ENCODE measurements at places on chromosomes 7 and 10.

- DNase-seq = peak; percentile 11
Observed at GRCh38 chr10:6445671-6446316, 134.3 kb downstream of the PRKCQ start.

DNA sequence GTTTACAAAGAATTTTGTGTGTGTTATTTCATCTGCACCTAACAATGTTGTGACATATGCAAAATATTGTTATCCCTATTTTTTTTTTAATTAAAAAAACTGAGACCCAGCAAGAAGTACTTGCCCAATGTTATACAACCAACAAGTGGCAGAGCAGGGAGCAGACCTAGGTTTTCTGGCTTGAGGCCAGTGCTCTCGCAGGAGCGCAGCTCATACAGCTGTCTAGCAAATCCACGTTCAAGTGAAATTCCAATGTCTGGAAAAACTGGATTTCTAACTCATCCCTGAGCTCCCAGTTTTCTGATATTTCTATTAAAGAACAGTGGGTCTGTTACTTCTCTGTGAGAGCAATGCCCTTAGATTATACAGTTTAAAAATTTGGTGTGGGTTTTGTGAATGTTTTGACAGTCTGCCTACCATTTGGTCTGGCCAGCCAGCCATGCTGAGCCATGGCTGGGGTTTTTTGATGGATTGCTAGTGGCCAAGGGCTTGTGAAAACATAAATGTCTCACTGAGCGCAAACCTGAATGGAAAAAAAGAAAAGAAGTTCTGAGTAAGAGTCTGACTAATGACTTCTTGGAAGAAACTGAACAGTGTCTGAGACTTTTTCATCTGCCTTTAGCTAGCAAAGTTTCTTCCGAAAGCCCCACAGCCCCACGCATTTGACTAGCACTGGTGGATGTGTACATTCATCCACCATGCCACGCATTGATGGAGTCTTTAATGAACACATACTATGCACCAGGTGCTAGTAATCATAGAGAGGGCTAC lies 15.4 kb upstream of the PRF1 start:
- DNase-seq = no peak

GRCh38 chr10:13421382-13421917 lies 73.4 kb upstream of the SEPHS1 start:
- DNase-seq = no peak

DNA sequence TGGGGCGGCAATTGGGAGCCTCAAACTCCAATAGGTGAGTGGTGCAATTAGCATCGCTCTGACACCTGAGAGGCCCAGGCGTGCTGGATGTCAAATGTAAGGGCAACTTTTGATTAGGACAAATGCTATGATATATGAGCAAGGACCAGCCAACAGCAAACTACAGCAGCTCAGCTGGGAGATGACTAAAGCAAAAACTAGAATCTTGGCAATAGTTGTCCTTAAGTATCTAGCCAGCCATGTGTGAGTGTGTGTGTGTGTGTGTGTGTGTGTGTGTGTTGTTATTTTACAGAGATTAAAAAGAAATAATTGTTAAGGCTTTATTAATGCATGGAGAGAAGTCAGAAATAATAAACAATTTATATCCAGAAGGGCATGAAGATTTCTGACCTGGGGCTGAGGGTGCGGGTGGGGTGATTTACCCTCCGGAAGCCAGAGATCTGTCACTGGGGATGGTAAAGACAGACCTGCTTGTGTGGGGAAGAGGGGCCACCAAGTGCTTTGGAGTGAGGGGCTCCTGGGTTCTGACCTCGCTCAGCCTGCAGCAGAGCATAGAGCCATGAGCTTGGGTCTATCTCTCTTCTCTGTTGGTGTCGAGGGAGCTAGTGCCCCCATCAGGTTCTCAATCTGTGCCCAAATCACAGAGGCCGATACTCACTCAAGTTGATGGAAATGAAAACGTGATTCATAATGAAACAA lies 77.3 kb downstream of the EMX2 start:
- DNase-seq = no peak

GRCh38 chr10:34996843-34997242 lies 93.3 kb downstream of the CUL2 start:
- DNase-seq = no peak

DNA sequence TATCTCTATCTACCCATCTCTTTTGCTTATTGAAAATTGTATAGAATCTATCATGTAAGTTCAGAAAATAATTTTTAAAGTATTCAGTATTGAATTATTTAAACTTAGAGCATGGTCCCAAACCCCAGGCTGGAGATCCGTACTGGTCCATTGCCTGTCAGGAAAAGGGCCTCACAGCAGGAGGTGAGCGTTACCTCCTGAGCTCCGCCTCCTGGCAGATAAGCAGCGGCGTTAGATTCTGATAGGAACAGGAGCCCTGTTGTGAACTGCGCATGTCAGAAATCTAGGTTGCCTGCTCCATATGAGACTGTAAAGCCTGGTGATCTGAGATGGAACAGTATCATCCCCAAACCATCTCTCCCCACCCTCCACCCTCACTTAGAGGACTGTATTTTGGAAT lies 266.0 kb upstream of the CNTNAP2 start:
- DNase-seq = no peak

- DNase-seq = no peak
Observed at GRCh38 chr10:132929953-132930548, 12.3 kb downstream of the CFAP46 start.

- no peak for DNase-seq
Observed at GRCh38 chr7:156585025-156585648, 55.4 kb upstream of the RNF32 start.

DNA sequence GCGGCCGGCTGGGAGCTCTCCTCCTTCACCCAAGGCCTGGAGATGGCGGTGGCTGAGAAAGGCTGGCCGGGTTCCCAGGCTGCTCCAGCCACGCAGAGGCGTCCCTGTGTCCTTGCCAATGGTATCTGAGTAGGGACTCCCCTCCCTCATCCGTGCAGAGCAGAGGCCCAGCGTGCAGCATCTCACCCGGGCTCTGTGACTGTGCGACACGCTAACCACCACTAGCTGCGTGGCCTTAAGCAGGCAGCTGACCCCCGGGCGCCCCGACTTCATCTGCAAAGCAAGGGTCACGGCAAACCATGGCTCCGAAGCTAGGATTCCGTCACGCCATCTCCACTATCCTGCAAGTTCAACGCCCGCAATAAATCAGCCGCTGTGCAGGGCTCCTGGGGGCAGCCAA lies 47.2 kb upstream of the TNRC18 start:
- peak; percentile 52 for DNase-seq

DNA sequence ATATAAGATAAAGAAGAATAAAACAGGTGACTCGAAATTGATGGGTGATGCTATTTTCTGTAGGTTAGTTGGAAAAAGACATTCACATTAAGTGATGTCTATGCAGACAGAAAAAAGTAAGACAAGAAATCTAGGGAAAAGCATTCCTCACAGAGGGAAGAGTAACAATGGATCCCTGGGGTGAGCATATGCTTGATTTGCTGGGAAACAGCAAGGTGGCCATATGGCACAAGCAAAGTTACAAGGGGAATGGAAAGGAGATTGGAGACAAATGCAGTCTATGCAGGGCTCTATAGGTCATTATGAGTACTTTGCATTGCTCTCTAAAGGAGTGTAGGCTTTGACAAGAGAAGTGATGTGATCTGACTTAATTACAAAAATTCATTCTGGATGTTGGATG lies 90.9 kb upstream of the ZNF804B start:
- no peak for DNase-seq

GRCh38 chr10:105950410-105950809 lies 1214.1 kb downstream of the SORCS1 start:
- DNase-seq = peak; percentile 13

DNA sequence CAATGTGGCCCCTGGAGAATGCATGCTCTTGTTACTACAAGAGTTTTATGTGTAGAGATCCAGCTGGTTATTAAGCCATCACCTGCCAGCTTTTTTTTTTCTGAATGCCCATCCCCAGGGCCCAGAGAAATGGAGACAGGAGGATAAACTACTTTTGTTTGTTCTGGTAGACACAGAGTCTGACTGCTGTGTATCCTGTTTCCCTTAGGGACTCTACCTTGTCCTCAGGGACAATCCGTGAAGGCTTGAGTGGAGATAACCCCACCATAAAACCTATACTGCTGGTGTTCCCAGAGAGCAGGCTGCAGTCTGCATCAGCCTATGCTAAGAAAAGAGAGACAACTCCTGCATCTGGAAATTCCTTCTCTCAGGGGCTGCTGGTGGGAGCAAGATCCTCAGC lies at the start of gene OR2A5:
Gene OR2A5 (plus strand): TSS at position 301 of the 400 bp plus-strand sequence. CDS start 1,454 bp downstream, outside the sequence.
- DNase-seq = no peak

GRCh38 chr10:106284802-106285587 lies 879.5 kb downstream of the SORCS1 start:
- no peak for DNase-seq

Measured in hepatic stellate cell (primary cell).